HS-27A (cell line): ENCODE measurements at places on chromosomes 1 and 21.

- DNase-seq, result no peak
Measured at GRCh38 chr1:234495231-234495990, 16.4 kb upstream of the TARBP1 start.

GRCh38 chr1:79585801-79586200, 579.3 kb upstream of the ADGRL4 start:
- DNase-seq, result no peak

DNA sequence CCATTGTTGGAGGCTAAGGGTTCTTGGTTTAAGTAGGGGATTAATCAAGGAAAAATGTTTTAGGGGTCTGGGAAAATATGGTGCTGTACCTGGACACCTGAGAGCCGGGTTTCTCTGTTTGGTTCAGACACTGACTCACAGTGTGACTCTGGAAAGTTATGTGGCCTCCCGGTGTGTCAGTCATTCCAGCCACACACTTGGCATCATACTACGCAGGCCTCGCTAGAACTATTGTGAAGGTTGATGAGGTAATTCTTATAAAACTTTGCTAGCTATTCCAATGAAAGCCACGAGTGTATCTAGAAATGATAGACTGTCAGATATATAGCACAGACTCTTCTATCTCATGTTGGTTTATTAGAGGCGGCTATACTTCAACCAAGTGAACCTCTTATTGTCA, 4.8 kb upstream of the CAMSAP2 start:
- no peak for DNase-seq

DNA sequence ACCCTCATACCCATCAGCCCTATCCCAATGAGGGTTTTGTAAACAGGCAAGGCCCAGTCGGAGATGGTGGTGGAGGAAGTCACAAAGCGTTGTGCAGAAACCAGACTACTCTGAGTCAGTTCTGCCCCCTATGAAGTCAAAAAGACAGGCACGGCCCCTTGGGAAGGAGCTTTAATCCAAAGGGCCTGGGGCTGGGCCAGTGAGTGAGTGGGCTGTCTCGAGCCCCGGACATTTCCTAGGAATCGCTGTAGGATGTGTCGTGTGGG, 442 bp upstream of the AHCYL1 start:
- no peak for DNase-seq

DNA sequence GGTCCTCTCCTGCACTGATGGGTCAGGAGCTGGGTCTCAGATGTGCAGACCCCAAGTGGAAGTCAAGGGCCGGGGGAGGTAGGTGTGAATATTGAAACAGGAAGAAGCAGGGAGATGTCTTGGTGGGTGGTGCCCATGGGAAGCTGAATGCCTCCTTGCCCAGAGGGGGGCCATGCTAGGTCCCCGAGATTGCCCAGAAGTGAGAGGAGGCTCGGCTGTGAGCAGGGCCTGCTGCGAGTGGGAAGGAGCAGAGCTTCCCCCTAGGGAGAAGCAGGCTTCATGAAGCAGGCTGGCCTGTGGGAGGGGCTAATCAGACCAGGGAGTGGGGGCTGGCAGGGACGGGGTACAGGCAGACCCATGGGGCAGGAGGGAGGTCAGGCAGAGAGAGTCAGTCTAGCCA, 87.6 kb downstream of the ACTL8 start:
- no peak for DNase-seq

DNA sequence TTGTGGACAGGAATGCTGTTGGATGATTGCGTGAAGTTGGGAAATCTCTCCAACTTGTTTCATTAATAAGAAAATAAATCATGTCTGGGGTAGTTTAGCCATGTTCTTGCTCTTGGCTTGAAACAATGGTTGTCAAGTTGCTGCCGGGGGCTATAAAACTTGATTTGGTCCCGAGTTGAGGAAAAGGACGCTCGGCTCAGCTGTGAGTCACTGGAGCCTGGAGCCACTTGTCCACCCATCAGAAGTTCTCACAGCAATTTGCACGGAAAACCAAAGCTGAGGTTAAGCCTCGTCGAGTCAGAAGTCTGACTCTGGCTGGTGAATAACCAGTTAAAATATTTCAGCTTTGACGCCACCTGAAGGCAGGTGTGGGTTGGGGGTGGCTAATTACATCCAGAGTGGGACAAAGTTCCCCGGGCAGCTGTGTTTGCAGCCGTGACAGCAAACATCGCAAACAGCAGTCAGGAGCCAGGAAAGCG, 19.7 kb upstream of the RIPK4 start:
- no peak for DNase-seq

- no peak for DNase-seq
Measured at GRCh38 chr1:67605209-67605780, 79.7 kb upstream of the GADD45A start.

DNA sequence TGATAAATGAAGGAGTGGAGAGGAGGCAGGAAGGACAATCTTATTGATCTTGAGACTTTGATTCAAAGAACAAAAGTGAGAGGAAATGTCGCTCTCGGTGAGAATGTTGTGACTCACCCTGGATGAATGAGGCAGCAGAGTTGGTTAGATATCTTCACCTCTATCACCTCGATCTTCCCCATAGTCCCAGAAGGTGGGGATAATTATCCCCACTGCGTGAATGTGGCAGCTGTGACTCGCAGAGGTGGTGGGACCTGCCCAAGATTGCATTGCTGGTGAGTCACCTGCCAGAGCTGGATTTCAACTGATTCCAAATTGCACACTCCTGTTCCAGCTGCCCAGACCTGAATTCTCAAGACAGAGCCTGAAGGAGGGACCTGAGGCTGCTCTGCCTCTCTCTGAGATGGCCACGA, 105.0 kb downstream of the MATN1 start:
- DNase-seq, result no peak

DNA sequence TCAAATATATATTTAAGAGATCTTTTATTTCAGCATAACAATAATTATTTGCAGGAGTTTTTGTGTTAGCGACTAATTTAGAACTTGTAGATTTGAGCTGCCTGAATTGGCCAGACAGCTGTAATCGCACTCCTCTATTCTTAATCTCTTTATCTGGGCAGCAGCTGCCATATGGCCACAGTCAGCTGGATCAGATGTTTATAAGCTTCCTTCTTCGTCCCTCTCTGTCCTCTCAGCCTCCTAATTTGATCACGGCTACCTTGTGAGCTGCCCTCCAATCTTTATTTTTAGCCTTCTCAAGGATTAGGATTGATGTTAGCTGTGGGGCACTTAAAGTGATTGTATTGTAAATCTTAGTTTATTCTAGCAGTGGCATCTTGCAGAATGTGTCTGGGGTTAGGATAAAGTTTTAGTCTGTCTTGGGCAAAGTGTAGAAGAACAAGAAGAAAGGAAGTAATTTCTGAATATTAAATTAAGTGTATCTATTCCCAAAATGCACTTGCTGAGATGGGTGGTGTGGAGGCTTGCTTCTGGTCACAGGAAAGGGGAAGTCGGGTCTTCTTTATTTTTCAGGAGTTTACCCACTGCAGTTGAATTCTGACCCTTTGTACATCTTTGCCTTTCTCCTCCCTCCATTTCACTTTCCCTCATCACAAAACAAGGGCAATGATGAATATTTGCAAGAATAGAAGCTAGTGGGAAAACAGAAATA, 1.1 kb downstream of the ZBTB18 start:
- no peak for DNase-seq

DNA sequence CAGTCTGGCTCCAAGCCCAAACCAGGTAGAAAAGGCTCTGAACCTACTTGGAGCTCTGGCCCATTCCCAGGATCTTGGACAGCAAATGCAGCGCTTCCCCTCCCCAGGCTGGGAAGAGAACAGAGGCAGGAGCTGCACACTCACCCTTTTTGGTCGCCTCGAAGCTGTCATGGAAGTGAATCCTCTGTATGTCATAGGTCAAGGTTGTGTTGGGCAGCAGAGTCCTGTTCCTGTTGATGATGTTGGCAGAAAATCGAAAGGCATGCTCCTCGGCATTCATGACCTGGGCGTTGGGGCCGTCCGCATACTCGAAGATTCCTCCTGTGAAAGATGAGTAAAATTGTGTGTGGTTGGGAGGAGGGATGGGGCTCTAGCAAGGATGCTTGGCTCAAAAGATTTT, 143.5 kb downstream of the GRIK3 start:
- DNase-seq, result no peak

- DNase-seq, result no peak
Measured at GRCh38 chr1:12406211-12407021, 176.6 kb downstream of the VPS13D start.

GRCh38 chr1:6819246-6820040, 34.2 kb downstream of the CAMTA1 start:
- no peak for DNase-seq

GRCh38 chr21:44353191-44353970, at the start of gene TRPM2:
Gene TRPM2 (plus strand): TSS chr21:44353621. CDS start chr21:44353701, 80 bp downstream.
- no peak for DNase-seq

- no peak for DNase-seq
Measured at GRCh38 chr1:18612073-18612472, 18.6 kb upstream of the PAX7 start.

DNA sequence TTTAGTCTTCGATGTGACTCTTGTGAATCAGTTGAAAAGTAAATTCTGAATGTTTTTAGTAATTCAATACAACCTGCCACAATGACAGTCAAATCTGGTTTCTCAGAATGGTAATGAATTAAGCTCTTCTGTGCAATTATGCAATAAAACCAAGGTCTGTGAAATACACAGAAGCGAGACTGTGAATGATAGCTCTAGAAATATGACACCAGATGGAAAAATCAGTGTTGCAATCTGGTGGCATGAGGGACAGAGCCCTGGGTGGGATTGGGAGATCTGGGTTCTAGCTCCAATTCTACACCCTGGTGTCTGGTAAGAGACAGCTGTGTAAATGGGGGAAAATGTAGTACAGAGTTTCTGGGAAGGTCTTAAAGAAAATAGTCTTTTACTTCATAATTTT, 586.4 kb upstream of the ZRANB2 start:
- DNase-seq, result no peak

GRCh38 chr21:40466893-40467483, 380.0 kb downstream of the DSCAM start:
- no peak for DNase-seq

DNA sequence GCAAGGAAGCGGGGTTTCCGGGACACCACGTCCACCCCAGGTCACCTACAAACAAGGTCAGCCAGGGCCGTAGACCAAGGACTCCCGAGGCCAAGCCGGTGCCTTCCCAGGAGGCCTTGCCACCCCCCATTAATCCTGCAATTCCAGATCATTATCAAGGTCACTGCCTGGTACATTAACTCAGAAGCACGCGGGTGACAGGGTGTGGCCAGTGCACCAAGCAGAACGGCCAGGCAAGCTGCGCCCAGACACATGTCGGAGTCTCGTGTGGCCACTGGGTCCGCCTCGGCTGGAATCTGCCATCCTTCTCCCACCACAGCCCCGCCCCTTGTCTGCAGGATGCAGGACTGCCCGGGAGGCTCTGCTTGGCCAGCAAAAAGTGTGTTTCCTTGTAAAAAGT, 144.7 kb downstream of the PRDM16 start:
- DNase-seq, result no peak

DNA sequence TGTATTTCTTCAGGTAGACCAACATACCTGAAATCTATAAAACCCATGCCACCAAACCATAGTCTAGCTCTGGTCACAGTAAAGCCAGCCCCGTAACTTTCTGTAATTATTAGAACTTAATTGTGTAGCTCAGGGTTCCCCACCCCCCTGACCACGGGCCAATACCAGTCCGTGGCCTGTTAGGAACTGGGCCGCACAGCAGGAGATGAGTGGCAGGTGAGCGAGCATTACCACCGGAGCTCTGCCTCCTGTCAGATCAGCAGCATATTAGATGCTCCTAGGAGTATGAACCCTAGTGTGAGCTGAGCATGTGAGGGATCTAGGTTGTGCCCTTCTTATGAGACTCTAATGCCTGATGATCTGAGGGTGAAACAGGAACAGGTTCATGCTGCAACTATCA, 14.6 kb downstream of the TENT5C start:
- no peak for DNase-seq

GRCh38 chr1:219952361-219952760, 24.0 kb upstream of the SLC30A10 start:
- DNase-seq, result no peak
